SHP77 (cell line): ENCODE measurements at places on chromosomes 4 and X.

DNA sequence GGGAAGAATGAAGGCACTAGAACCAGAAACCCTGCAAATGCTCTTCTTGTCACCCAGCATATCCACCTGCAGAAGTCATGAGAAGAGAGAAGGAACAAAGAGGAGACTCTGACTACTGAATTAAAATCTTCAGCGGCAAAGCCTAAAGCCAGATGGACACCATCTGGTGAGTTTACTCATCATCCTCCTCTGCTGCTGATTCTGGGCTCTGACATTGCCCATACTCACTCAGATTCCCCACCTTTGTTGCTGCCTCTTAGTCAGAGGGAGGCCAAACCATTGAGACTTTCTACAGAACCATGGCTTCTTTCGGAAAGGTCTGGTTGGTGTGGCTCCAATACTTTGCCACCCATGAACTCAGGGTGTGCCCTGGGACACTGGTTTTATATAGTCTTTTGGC, 181.7 kb downstream of the AR start:
- DNase-seq = no peak

DNA sequence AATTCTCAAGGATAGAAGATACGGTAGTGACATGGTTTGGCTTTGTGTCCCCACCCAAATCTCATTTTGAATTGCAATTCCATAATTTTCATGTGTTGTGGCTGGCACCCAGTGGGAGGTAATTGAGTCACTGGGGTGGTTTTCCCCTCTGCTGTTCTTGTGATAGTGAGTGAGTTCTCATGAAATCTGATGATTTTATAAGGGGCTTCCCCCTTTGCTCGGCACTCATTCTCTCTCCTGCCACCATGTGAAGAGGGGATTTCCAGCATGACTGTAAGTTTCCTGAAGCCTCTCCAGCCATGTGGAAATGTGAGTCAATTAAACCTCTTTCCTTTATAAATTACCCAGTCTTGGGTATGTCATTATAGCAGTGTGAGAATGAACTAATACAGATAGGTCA, 8.5 kb upstream of the SPANXN4 start:
- DNase-seq = no peak

DNA sequence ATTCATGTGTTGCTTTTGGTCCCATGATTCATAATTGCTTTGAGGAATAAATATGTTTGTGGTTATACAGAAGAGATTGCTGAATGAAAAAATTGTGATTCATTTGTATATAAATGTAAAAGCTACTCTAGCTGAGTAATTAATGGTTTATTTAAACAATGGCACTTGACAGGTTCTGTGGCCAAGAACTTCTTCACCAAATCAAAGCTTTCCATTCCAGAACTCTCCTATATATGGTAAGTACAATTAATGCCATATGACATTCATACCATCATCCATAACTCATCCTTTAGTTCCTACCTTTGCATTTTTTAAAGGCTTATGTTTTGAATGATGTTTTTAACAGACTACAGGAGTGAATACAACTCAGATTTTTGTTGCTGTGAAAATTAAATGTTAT, 105.8 kb downstream of the REPS2 start:
- no peak for DNase-seq

- peak; percentile 73 for DNase-seq
These were observed 4.3 kb downstream of the NR0B1 start for GRCh38 chrX:30304866-30305265.

- no peak for DNase-seq
These were observed 163.3 kb upstream of the USP38 start for GRCh38 chr4:143021384-143021783.

GRCh38 chr4:109049926-109050325, 252.5 kb downstream of the COL25A1 start:
- no peak for DNase-seq

DNA sequence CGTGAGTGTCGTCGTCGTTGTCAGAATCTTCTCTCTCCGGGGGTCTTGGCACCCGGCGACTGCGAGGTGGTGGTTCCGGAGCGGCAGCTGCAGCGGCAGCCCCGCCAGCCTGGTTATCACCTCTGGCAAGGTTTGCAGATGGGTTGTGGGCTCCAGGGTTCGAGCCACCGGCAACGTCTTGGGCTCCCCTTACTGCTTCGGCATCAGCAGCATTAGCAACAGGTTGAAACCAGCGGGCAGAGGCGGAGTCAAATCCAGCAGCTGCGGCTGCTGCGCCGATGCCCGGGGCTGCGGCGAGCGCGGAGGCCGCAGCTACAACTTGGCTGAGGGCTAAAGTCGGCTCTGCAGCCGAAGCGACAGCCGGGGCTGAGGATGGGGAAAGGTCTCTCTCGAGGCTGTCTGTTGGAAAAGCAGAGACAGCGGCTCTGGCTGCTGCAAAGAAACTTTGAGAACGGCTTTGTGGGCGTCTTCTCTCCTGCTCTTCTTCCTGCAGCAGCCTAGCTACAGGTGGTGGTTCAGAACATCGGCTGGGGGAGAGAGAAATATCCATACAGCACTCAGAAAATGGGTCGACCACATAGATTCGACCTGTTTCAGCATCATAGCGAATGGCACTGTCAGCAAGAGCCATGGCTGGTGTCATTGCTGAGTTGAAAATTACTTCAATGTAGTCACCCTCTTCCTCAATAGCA, 3.6 kb downstream of the IRS4 start:
- no peak for DNase-seq

- DNase-seq = no peak
These were observed 8.6 kb upstream of the ARHGAP10 start for GRCh38 chr4:147723326-147723725.

GRCh38 chr4:144371485-144371884, 231.0 kb upstream of the GYPA start:
- no peak for DNase-seq

DNA sequence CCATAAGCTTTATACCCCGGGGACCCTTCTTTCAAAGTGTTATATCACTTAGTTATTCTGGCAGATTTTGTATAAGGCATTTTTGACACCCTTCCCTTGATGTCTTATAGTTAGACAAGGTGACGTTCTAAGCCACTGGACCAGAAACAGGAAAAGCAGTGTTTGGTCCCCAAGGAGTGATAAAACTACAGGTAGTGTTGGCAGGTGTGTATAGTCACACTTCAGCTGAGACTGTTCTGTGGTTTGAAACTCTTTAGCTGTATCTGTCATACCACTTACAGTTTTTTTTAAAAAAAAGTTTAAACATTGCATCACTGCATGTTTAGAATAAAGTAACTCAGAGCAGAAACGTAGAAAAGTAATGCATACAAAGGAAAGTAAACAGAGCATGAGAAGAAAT, 48.5 kb downstream of the TLL1 start:
- no peak for DNase-seq

DNA sequence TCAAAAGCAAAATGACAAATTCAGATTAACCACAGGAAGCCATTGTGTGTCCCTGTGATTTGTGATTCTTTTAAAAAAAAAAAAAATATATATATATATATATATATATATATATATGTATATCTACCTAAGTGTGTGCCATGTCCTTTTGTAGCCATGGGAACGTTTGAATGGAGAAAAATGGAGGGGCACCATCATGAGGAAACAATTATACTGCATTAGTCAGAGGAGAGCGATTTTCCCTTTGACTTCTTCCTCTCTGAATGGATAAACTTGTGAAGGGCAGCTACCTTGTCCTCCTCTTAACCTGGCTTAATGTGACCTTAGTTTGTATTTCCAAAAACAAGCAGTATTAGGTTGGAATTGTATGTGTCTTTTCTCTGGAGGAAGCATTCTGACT, 23.3 kb upstream of the CBLL2 start:
- DNase-seq = no peak

GRCh38 chrX:14903891-14904290, 30.7 kb downstream of the MOSPD2 start:
- no peak for DNase-seq

GRCh38 chrX:77014377-77015372, 432.5 kb upstream of the FGF16 start:
- DNase-seq = peak; percentile 23

DNA sequence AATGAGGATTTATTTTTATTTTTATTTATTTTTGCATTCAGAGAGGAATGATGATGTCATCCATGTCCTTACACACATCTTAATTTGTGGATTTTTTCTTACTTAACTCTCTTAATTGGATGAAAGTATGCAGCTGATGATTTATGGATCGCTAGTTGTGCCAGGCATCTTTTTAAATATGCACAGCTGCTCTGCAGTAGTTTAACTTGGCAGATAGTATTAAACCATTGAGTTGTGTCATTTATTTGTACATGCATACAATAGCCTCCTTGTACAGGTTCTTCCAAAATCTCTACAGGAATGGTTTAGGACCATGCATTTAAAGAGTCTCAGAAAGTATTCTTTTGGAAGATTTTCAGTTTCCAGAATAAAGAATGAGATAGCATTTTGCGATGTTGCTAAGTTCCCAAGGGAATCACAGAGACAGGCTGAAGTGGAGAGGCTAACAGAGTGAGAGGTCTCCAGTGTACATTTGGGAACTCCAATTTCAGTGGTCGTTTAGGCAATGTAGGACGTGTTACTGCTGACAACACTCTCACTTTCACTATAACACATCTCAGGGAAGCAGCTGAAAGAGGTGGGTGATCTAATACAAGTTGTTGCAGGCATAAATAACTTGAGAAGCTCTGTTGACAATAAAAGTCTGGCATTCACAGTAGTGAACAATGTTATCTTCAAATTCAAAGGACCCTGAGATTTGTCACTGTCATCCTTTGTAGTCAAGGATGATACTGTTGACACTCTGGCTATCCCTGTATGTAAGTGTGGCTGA, 49.9 kb upstream of the SCRG1 start:
- DNase-seq = peak; percentile 51
